ENCODE measurements at places on chromosomes 13 and 19.
A peak's percentile ranks its signal among the peaks of the same experiment; 100 is the strongest.

DNA sequence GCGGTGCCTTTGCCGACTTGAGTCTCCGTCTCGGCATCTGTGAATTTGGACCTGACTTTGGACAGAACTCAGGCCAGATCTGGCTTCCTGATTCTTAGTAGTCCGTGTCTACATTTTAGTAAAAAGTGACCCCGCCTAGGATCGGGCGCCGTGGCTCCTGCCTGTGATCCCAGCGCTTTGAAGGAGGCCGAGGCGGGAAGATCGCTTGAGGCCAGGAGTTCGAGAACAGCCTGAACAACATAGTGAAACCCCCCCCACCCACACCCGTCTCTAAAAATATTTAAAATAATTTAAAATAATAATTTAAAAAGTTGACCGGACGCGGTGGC, 849 bp upstream of the TCF3 start:
- no peak for DNase-seq

DNA sequence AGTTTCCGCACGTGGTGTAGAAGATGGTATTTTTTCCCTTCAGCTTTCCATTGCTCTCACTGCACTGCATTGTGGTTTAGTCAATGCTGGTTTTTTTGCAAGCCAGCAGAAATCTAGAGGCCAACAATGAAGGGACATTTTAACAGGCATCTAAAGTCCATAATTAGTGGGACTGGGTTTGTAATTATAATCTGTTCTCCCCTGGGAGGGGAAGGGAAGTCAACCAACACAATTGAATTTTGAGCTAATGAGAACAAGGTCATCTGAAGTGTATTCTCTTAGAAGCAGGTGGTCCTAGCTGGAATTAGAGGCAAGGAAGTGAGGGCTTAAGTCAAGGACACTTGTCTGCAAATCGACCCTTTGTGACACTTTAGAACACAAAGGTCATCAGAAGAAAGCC, 156.4 kb downstream of the MYO16 start:
- no peak for DNase-seq

DNA sequence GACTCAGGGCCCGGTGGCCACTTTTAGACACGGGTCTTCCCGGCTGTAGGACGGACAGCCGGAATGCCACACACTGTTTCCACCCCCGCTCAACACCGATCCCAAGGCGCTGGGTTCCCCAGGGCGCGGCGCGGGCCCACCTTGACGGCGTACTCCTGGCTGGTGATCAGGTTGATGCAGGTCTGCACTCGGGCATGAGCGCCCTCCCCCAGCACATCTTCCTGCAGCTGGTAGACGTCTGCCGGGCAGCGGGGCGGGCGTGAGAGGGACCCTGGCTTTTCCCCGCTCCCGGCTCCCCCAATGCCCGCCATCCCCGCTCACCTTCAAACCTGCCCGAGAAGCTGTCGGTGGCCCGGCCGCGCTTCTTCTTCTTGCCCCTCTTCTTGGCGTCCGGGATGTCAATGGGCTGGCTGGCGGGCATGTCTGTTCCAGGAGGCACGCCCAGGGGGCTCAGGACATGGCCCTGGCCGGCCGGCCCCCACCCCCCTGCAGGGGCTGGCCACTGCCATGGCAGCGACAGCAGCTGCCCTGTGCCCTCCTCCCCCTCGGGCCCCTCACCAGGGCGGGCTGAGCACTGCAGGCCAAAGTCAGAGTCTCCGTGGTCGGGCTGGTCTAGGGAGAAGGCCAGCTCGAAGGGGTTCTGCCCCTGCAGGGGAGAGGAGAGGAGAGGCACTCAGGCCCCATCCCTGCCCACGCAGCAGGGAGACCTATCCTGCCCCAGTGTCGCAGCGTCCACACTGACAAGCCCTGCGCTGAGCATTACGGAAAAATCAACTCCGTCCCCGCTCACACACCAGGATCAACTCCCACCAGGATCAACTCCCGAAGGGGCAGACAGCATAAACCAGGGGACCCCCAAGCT, 4.8 kb downstream of the MKNK2 start:
- DNase-seq: no peak

DNA sequence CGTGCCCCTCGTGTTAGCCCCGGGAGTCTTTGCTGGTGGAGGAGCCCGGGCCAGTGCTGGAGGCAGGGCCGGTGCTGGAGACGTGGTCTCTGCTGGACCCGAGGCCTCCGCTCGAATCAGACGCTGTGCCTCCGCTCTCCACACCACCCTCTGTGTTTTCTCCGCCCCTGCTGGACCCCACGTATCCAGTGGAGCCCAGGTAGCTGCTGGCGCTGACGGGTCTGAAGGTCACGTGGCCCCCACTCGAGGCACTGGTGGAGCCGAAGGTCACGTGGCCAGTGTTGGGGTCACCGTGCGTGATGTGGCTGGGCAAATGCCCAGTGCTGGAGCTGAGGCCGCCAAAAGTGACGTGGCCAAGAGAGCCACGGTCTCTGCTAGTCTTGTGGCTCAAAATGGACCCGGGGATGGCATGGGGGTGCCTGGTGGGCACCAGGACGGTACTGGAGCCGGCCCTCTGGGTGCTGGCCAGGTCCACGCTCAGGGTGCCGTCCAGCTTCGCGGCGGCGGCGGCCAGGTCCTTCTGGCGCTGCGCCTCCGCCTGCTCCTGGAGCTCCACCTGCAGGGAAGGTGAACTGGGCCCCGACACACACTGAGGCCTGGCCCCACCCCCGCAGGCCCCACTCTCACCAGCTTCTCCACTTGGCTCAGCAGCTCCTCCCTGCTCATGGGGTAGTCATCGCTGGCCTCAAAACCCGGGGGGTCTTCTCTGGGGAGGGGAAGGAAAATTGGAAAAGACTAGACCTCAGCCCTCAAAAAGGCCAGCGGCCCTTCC, 27.3 kb downstream of the ZNF114 start:
- no peak for DNase-seq

DNA sequence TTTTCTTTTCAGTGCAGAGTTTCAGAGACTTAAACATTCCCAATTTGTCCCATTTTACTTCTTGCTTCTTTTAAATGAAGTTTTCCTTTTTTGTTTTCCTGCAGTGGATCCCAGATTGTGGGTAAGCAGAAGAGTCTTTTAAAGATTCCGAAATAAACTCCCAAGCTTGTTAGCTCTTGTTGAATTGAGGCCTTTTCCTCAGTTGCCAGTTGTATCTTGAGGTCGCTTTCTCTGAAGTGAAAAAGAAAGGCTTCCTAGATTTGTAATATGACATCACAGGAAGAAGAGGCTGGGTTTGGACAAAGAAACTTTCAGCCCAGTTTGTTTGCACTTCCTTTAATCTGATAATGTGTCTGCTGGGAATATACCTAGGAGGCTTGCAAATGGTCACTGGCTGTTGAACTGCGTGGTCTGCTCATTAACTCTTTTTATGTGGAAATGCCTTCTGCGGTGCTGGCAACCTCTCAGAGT, at the start of gene LPAR6:
LPAR6 (minus strand) TSS at position 233 of the 471 bp plus-strand sequence. CDS start 690 bp downstream, outside the sequence.
- no peak for DNase-seq

- no peak for DNase-seq
These were observed 501.8 kb downstream of the EFNB2 start for GRCh38 chr13:106033659-106034058.

GRCh38 chr19:3094601-3095440, 659 bp downstream of the GNA11 start:
- no peak for DNase-seq

DNA sequence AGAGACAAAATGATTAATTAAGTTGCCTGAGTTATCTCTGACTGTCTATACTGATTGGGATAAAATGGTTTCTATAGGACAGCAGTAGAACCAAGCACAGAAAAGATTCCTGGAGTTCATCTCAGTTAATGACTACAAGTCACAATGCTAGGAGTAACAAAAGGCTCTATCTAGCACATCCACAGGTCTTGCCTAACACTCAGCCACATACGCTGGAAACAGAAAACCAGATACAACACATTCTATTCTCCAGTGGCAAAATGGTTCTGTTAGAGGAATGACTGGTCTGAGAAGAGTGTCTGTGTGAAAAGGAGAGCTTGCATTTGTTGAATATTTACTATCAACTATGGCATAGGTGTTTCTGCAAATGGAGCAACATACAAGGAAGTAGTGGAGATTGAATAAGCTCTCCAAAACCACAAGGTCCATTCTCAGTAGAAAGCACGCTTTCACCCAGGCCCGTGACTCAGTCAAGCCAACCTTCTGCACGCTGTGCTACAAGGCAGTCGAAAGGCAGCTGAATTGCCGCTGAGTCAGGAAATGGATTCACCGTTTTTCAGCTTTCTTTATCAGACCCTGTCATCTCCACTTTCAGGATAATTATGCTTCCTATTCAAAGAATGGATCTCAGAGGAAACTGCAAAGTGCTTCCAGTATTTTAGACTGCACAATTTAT, 761.5 kb downstream of the EFNB2 start:
- DNase-seq: no peak

DNA sequence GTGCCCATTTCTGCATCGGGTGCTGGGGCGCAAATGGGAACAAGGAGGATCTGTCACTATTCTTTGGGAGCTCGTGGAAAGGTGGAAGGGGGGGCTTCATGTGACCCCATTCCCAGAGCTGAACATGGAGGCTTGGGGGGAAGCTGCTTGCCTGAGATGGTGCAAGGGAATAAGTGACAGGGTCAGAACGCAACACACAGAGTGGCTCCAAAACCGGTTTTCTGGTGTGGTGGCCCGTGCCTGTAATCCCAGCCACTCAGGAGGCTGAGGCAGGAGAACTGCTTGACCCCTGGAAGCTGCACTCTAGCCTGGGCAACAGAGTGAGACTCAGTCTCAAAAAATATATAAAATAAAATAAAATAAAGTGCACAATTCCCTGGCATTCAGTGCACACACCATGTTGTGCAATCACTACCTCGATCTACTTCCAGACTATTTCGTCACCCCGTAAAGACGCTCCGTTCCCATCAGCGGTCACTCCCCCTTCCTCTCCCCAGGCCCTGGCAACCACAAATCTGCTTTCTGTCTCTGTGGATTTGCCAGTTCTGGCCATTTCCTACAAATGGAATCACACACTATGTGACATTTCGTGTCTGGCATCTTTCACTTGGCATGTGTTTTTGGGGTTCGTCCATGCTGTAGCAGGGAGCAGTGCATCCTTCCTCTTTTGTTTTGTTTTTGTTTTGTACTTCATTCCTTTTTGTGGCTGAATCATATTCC, 18.2 kb upstream of the COMP start:
- no peak for DNase-seq

DNA sequence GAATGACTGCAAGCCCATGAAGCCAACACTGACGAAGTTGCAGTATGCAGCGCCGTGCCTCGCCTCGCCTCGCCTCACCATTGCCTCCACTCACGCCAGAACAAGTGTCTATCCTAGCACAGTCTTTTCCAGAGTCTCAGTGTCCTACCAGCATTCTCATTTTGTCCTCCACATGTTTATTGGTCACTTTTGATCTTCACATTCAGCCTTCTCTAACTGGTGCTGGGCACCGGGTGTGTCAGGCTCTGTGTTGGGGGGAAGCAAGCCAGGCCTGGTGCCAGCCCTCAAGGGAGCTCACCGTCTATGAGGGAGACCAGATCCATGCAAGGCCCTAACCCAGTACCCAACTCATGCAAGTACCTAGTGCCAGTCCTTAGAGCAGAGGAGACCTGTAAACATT, 69.7 kb upstream of the GPR183 start:
- no peak for DNase-seq

DNA sequence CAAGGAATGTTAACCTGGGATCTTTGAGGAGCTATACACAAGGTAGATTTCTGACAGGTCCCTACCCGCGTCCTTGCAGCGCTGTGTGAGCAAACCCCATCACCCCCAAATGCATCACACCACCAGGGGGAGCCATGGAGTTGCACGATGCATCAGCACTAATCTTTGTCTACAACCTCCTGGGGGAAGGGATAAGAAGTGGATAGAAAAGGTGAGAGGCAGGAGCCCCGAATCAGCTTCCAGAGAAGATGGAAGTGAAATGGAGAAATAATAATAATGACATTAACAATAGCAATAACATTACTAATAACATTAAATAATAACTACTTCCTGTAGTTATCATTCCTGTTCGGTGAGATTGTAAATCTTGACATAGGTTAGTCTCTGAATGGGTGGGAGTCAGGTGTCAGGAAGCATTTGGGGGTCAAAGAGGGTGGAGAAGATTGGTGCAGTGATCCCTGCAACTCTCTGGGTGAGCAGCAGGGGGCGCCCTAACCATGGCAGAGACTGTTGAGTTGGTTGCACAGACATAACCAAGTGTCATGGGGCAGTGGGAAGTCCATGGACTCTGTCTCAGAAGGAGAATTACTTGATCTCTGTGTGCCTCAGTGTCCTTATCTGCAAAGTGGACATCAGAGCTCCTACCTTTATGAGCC, 16.5 kb downstream of the SIGLEC7 start:
- peak; percentile 67 for DNase-seq

DNA sequence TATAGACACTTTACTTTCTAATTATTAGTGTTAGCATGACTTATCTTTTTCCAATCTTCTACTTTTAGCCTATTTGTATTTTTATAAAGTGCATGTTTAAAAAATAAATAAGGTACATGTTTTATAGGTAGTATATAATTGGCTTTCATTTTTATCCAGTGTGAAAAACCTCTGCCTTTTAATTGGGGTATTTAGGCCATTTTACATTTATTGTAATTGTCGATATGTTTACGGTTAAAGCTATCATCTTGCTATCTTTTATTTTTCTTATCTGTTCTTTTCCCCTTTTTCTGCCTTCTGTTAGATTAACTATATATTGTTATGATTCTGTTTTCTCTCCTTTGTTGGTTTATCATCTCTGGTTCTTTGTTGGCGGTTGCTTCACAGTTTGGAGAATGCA, 9.1 kb downstream of the PROZ start:
- no peak for DNase-seq

DNA sequence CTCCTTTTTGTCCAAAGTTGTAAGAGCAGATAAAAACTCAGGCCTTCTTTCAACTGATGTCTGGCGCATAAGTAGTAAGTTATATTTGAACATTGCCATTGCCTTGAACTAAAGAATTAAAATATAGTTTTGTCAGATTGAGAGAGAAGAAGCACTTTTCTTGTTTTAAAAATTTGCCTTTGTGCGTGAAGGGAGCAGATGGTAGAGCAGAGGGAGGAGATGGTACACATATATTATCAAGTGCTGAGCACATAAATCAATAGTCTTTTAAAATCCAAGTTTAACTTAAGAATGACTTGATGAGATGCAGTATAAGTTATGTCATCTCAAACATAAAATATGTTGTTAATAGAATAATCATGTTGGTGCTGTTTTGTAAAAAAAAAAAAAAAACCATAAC, 504.6 kb upstream of the KLHL1 start:
- no peak for DNase-seq

GRCh38 chr19:55285229-55285890, 1.6 kb downstream of the BRSK1 start:
- no peak for DNase-seq

- DNase-seq: no peak
These were observed 666 bp downstream of the BIVM start for GRCh38 chr13:102799426-102800144.

DNA sequence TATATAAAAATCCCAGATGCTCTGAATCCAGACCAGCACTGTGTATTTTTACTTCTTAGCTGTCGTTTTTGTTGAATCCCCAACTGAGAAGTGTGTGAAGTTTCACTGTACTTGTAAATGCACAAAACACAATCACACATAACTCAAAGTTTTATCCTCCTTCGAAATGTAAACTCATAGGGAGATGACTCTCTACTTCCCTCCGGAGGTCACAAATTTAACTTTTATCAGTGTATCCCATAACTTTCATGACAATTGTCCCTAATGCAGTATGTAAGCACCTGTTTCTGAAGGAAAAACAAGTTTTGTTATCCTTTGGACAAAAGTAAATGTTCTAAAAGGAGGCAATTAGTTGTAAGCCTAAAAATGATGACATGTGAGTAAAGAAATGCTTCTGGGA, 665.0 kb upstream of the SLITRK6 start:
- DNase-seq: no peak

Data from stimulated activated CD4-positive, alpha-beta T cell treated with anti-CD3 and anti-CD28 coated beads, Interleukin-1b, Interleukin-23, amount 100 ng/mL, for 1 hour (primary cell).